ENCODE measurements at places on chromosomes 1 and 21. TPM values are rescaled to one million over a fixed set of nuclear protein-coding genes. Genes with fewer than 3 reads are reported as not detected.
A peak's percentile ranks its signal among the peaks of the same experiment; 100 is the strongest.

The LMNA gene
- 235 TPM for total RNA-seq

The IGSF21 gene
- 3.2 TPM for total RNA-seq

The PRUNE1 gene
- total RNA-seq: 18.3 TPM

The CYP4Z1 gene
- total RNA-seq: 2.1 TPM

The HMGCS2 gene
- not detected for total RNA-seq

The RIMKLA gene
- 10.4 TPM for total RNA-seq

The COL16A1 gene
- total RNA-seq: 28.9 TPM

The SPATA46 gene
- not detected for total RNA-seq

The HTR1D gene
- total RNA-seq: 0.93 TPM

The CGN gene
- total RNA-seq: 62.5 TPM

The TRIM67 gene
- total RNA-seq: not detected

The LCE1D gene
- not detected for total RNA-seq

The CYP4B1 gene
- 268 TPM for total RNA-seq

GRCh38 chr1:119590393-119590792 lies 57.7 kb downstream of the ZNF697 start:
- DNase-seq: no peak

GRCh38 chr1:117473063-117473462 lies 105.8 kb downstream of the MAN1A2 start:
- no peak for DNase-seq

GRCh38 chr1:200042119-200042551 lies 14.6 kb downstream of the NR5A2 start:
- no peak for DNase-seq

GRCh38 chr1:25620211-25620610 lies 3.6 kb downstream of the MAN1C1 start:
- DNase-seq: no peak

- DNase-seq: no peak
Observed at GRCh38 chr1:244344001-244344400, 107.7 kb downstream of the ADSS2 start.

DNA sequence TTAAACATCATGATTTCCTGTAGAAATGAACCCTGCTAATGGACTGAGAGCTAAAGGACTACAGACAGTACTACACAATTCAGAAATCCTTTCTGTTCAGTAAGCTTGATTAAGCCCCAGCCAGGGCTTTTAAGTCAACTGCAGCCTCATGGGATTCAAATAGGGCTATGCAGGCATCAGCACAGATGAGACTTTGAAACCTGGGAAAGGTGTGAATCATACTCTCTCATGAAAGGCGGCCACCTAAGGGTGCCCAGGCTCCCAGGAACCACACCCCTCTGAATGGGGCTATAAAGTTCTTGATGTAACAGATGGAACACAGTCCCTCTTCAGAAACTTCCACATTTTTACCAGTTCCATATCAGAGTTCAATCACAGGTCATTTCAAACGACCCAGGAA lies 7.6 kb downstream of the SIPA1L2 start:
- no peak for DNase-seq

DNA sequence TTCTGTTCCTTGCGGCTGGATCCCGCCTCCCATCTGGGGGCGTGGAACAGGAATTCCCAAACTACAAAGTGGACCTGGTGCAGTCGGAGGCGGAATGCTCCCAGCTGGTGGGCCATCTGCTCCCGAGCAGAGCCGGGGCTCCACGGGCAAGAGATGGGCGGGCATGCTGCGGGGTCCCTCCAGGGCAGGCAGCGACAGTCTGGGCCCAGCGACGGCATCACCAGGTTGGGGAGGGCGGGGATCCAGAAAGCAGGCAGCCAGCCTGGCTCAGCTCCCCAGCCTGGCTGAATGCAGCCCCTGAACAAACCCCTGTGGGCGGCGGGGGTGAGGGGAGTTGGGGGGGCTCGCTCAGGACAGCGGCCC lies 3.6 kb downstream of the MEGF6 start:
- no peak for DNase-seq

GRCh38 chr1:197225611-197226010 lies 42.4 kb upstream of the CRB1 start:
- no peak for DNase-seq

DNA sequence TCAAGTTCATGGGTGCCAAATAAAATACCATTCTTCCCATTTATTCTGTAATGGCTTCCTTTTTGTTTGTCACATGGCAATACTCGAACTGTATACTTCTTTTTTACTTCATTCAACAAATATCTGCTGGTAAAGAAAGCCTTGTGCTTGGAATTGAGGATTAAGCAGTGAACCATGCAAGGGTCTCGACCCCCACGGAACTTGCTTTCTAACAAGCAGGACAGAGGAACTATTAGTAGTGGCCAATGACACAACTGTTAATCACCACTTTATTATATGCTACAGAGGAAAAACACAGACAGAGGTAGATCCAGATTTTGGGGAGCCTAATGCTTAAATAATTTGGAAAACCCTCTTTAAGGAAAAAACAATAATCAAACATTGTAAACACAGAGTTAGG lies 542.2 kb downstream of the DPYD start:
- DNase-seq: no peak

DNA sequence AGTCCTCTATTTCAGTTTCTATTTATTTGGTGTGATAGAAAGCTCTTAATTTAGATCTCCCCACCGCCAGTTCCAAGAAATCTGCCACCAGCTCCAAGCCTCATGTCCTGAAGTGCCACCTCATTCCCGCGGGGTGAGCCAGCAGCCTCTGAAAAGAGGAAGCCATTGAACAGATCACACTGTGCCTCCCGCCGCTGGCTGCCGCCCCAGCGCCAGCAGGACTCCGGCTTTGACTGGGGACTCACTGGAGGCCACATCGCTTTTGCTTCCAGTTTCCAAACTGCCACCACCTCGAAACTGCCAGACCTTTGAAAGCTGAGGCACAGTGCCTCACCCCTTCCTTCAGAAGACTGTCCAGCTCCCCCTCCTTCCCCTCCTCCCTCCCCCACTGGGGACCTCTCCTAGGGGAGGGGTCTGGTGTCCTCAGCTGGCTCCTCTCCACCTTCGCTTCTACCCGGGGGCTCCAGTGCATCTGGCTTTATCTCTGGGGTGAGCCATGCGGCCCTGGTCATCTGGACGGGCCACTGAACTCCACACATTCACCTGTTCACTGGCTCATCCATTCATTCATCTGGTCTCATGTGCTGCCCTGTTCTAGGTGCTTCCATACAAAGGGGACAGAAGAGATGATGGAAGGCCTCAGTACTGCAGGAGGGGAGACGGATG lies 58.9 kb downstream of the VPS26C start:
- DNase-seq: peak; percentile 84

DNA sequence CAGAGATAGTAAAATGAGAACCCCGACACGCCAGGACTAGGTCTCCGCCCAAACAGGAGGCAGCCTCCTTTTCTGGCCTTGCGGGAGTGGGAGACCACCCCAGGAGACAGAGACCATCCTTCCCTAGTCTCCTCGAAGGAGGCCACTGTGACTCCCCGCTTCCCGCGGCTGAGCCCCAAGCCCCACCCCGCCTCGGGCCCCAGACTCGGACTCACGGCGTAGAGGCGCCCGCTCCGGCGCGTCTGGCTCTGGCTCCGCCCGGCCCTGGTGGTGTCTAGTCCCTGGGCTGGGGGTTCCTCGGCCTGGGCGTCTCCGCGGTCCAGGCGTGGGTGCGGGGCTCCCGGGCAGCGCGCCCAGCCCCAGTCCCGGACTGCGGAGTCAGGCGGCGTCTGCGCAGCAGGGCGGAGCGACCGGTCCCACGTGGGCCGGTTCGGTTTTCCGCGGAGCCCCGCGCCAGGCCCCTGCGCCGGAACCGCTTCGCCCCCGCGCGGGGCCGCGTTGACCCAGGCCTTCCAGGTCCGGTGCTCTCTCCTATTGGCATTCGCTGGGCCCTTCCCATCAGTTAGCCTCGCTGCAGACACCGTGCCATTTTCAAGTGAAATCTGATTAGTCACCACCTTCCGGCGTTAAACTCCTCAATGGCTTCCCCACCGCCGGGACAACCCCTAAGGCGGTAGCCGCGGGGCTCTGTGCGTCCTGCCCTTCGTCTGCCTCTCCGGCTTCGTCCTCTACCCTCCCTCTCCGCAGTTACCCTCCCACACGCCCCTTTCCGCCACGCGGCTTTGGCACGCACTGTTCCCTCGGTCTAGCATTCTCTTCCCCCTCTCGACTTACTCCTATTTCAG lies at the start of gene C1orf216:
Gene C1orf216 (minus strand): TSS at position 393 of the 845 bp plus-strand sequence. CDS start 2,563 bp downstream, outside the sequence.
- DNase-seq: peak; percentile 87

DNA sequence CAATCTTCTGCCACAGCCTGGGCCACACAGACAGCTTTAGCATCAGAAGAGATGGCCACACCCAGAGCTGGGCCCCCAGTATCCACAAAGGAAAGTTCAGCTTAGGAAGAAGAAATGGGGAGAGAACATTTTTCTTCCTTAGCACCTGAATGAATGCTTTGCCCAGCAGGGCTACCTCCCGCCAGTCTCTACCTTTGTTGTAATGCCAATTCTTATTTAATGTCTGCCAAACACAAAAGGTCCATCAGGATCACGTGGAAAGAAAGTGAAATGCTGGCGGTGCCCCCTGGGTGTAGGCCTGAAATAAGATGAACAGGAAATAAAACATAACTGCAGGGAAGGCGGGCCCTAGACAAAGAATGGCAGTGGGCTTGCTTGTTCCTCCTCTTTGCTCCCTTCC lies 125.6 kb downstream of the CACNA1E start:
- no peak for DNase-seq

GRCh38 chr1:165928075-165928731 lies 100.8 kb downstream of the UCK2 start:
- DNase-seq: no peak

DNA sequence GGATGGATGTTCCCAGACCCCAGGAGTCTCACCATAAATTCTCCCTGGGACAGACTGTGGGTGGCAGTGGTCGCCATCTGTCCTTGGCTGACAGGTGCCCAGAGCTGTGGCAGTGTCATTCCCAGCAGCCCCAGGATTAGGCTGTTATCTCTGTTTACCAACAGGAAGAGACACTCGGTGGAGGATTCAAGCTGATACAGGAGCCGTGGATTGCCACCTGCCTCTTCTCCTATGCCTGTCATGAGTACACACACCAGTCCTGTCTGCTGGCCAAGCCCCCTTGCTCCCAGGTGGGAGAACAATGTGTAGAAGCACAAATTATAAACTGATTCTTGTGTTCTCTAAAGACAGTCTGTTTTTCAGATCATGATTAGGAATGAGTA lies 152.6 kb downstream of the ETS2 start:
- DNase-seq: no peak

GRCh38 chr1:236688705-236689104 lies 2.4 kb downstream of the ACTN2 start:
- no peak for DNase-seq

DNA sequence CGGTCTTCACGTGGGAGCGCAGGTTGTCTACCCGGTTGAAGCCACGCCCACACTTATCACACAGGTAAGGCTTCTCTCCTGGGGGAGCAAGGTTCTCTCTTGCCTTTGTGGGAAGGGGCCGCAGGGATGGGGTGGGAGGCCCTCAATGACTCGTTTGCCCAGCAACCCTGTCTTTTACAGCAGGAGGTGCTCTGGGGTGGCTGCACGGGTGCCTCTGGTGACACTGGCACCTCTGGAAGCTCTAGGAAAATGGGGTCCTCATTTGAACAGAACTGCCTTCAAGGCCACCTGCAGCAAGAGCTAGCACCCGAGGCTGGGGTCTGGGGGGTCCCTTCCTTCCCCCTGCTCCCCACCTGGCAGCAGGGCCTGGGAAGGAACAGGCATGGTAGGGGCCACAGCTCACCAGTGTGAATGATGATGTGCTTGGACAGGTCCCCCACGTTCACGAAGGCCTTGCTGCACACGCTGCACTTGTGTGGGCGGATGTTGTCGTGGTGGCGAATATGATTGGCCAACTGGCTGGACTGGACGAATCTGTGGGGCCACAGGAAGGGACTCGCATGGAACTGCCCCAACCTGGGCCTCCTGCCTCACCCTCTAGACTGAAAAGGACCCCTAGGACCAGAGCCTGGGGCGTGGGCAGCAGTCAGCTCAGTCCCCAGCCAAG lies 33.1 kb downstream of the ZBTB17 start:
- DNase-seq: no peak

DNA sequence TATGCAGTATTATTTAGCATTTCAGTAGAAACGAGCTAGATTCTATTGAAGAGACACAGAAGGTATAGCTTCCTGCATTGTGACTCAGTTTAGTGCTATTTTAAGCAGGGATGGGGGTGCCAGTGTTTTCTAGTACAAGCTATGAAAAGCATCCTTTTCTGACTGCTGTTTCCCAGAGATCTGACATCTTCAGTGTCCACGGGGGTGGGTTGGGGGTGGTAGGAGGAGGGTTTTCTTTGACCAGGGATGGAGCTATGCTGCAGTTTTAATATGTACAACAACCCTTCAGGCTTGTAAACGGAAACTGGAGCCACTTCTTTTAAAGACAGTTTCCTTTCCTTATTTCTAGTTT lies 2.7 kb upstream of the NEGR1 start:
- no peak for DNase-seq

GRCh38 chr1:223819730-223820514 lies 25.8 kb downstream of the TP53BP2 start:
- no peak for DNase-seq

DNA sequence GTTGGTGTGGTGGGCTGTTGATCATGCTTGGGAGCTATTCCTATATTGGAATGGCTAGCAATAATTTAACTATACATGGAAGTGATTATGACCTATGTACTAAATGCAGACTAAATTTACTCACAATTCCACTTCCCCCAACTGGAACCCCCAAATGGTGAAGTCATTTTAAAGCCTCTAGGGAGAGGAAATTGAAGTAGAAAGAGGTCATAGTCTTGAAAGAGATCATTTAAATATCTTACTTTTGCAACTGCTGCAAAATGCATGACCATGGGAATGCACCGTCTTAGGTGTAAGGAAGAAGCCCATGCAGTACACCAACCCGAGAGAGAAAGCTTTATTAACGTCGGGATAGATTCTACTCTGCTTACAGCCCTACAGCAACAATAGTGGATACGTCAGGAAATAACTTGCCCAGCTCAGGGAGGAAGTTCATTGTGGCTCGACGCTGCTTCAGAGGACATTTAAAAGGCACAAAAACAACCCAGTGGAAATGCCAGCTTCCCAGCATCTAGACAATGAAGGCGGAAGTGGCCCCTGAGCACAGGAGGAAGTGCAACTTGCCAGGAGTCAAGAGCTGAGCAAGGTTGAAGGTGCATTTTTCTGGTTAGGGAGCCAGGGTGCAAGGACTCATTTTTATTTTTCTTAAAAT lies 26.5 kb downstream of the CYYR1 start:
- DNase-seq: no peak

DNA sequence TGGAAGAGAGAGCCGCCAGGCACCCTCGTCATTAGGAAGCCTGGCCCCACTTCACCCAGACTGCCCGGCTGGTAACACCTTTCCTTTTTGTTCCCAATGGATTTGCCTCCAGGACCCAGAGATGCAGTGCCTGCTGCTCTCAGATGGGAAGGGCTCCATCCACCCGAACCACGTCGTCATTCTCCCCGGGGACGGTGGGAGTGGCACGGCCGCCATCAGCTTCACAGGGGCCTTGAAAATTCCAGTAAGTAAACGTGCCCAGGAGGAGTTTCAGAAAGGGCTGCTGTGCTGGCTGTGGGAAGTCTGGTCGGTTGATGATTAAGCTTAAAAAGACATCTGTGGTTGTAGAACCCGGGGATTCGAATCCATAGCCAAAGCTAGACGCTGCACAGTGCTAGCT lies 45.2 kb downstream of the SLC37A1 start:
- peak; percentile 6 for DNase-seq

- DNase-seq: peak; percentile 89
Observed at GRCh38 chr1:243850202-243850451, at the start of gene AKT3. Gene AKT3 (minus strand): TSS chr1:243850243. CDS start chr1:243843170, 7,073 bp downstream.

All from upper lobe of right lung (tissue), 1 donor.